Common myeloid progenitor, CD34-positive (primary cell): ENCODE measurements at places on chromosomes 1 and 21.

GRCh38 chr21:35226968-35227744 is 178.1 kb upstream of the RUNX1 start:
- peak; percentile 75 for DNase-seq

GRCh38 chr1:150321826-150322166 is 463 bp downstream of the PRPF3 start:
- peak; percentile 31 for DNase-seq

DNA sequence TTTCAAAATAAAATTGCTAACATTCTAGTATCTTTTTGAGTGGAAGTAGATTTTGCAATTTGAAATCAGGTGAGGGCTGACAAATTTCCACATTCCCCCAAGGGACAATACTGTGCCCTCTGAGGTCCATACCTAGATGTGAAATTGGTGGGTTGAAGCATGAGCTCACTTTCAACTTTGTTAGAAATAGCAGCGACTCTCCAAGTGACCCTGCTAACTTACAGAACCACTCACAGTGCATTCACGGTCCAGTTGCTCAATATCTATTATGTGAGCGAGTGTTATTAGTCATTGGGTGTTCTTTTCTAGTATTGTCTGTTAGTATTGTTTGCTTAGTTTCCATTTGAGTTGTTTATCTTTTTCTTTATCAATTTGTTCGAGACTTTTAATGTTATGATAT is 53.6 kb upstream of the ASB17 start:
- no peak for DNase-seq

- no peak for DNase-seq
These were observed 9.6 kb downstream of the B3GALT2 start for GRCh38 chr1:193176788-193177187.

- DNase-seq: no peak
These were observed 376.3 kb upstream of the CAMK1G start for GRCh38 chr1:209207126-209207700.

DNA sequence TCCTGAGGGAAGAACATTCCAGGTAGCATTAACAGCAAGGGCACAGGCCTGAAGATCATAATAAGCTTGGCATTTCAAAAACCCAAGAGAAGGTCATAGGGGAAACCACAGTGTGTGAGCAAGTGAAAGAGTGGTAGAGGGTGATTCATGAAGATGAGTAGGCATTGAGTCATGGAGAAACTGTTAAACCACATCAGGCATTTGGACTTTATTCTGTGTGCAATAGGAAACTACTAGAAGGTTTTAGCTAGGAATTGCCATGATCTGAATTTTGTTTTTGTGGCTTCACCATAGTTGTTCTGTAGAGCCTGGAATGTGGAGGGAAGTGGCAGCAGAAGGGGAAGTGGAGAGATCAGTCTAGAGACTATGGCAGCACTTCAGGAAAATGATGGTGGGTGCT is 359.0 kb upstream of the PTBP2 start:
- DNase-seq: peak; percentile 15

- DNase-seq: no peak
These were observed 187.1 kb downstream of the LMO4 start for GRCh38 chr1:87515781-87516180.

GRCh38 chr1:10399444-10399941 is 629 bp downstream of the PGD start:
- DNase-seq: no peak

- no peak for DNase-seq
These were observed 43.0 kb downstream of the ACOT7 start for GRCh38 chr1:6350416-6351088.

GRCh38 chr1:229716704-229717103 is 90.7 kb downstream of the URB2 start:
- DNase-seq: no peak

GRCh38 chr1:235006816-235007215 is 121.8 kb downstream of the TOMM20 start:
- DNase-seq: no peak

DNA sequence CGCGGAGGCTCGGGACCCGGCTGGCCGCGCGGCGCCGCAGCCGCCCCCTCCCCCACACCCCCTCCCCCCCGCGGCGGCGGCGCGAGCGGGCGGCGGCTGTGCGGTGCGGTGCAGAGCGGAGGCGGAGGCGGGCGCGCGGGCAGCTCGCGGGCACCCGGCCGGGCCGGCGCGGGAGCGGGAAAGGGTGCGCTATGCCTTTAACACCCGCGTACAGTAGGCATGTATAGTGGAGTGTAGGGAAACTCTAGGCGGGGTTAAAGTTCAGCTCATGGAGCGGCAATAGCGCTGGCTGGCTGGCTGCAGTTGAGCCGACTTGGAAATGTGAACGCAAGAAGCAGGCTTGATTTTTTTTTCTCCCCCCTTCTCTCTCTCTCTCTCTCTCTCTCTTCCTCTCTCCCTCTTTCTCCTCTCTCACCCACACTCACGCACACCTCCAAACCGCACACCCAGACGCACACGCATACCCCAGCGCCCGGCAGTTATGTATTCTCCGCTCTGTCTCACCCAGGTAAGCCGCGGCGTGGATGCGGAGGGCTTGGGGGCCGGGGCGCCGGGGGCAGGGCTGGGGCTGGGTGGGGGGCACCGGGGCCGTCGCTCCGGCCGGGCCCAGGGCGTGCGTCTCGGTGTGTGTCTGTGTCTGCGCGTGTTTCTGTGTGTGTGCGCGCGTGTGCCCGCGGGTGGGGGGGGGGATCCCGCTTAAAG is at the start of gene NFIA:
TSS of gene NFIA (plus strand) at position 251 of the 702 bp plus-strand sequence.
- DNase-seq: peak; percentile 62

DNA sequence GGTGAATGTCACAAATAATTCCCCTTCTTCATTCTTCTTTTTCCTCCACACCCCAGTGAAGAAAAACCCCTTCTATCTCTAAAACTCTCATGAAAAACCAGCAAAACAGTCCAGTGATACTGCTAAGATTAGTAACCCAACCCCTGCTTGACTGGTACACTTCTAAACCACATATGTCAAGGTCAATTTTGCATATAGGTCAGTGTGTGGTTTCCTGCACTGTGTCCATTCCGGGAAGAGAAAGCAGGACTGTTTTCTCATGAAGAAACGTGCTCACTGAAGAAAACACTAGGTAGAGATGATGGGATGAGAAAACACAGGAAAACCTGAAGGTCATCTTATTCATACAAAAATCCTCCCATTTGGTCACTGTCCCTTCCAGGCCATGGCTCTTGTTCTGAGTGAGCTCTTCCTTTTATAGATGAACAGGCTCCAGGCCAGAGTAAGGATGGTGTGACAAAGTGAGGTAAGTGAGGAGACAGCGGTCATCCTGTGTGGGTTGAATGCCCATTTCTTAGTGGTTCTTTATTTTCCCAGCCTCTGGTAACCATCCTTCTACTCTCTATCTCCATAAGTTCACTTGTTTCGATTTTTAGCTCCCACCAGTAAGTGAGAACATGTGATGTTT is 122.7 kb downstream of the FASLG start:
- no peak for DNase-seq

GRCh38 chr1:4176841-4177240 is 276.8 kb upstream of the C1orf174 start:
- no peak for DNase-seq

DNA sequence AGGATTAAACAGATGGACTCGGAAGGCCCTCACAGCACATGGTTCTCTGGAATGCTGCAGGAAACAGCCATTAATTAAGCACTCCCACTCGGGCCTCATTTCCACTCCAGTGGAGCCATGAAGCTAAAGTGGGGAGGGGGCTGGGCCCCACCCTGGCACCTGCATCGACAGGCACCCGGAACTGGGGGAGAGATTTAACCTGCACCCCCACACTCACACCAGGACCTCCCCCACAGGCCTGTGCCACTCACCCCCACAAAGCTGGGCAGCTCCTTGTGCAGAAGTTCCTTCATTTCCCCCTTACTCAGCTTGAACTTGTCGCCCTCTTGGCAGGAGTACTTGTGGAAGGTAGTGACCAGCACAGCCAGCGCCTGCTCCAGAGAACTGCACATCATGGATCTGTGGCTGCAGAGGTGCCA is 2.2 kb downstream of the S100A2 start:
- DNase-seq: no peak

DNA sequence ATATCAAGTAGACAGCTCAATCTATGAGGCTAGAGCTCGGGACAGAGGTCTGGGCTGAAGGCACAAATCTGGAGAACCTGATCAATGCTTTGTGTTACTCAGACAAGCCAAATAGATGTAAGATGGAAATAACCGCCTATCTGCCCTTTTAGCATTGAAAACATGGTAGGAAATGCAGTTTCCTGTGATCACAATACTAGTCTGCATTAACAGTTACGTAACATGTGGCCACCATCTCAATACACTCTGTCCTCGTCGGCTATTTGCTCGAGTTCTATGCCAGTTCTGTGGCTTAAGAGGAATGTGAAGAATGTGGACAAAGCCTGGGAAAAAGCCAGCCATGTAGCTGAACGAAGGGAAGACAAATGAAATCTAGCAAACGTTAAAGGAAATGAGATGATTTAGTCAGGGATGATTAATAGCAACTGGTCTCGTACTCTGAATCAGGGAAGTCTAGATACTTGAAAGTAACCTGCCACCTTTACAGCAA is 73.3 kb downstream of the HSF2BP start:
- peak; percentile 46 for DNase-seq

DNA sequence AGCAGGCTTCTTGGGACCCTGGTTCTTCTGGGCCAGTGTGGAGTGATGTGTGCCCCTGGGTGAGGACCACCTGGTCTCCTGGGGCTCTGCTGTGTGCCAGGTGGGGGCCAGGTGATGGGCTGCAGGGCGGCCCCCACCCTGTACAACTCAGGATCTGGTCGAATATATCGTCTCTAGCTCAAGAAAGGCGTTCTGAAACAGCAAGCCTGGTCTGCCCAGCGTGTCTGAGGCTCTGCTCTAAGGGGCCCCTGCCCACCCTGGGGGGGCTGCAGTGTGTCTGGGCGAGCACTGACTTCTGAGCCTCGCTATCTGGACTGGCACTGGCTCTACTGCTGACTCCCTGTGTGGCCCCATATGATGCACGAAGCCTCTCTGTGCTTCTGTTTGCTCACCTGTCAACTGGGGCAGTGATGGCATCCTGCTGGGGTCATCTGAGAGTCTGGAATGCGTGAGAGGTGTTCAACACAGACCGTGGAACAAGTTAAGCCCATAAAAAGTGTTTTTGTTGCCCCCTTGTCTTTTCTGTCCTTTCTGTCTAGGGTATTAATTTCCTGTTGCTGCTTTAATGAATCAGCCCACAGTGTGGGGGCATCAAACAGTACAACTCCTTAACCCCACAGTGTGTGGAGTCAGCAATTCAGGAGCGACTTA is 56.0 kb upstream of the TRAPPC10 start:
- no peak for DNase-seq

- DNase-seq: no peak
These were observed 268.5 kb downstream of the PTPRC start for GRCh38 chr1:198907423-198907746.

DNA sequence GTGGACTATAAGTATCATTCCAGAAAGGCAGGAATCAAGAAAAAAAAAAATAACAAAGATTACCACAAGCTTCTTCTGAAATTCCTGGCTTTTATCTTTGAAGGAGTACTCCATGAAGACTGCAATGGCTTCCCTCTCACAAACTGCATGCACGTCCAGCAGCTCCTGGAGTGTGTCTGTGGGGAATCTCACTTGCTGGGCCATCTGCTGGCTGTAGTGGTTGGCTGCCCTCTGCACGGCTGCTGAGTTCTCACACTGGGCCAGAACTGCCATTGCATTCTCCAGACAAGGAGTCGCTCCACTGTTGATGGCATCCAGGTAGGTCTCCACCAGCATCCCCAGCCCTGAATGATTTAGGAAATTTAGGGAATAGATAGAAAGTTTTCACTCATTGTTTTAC is 23.3 kb upstream of the GBP2 start:
- DNase-seq: no peak

DNA sequence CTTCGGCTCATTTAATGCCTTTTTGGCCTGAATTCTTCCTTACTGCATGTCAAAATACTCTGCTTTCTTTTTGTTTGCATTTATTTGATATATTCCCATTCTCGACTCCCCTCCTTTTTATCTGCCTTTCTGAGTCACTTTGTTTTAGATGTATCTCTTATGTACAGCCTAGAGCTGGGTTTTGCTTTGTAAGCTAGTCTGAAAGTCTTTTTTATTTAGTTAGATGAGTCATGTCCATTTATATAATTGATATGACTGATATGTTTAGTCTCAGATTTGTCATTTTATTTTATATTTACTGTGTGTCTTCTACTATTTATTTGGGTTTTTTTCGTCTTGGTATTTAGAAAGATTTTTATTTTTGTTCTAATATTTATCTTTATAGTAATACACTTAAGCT is 33.6 kb upstream of the GNG5 start:
- no peak for DNase-seq

- DNase-seq: no peak
These were observed 237.9 kb downstream of the FOXD2 start for GRCh38 chr1:47675721-47676120.

GRCh38 chr1:214847071-214847810 is 235.3 kb upstream of the KCNK2 start:
- DNase-seq: no peak

GRCh38 chr1:117818456-117818855 is 111.0 kb downstream of the GDAP2 start:
- no peak for DNase-seq

DNA sequence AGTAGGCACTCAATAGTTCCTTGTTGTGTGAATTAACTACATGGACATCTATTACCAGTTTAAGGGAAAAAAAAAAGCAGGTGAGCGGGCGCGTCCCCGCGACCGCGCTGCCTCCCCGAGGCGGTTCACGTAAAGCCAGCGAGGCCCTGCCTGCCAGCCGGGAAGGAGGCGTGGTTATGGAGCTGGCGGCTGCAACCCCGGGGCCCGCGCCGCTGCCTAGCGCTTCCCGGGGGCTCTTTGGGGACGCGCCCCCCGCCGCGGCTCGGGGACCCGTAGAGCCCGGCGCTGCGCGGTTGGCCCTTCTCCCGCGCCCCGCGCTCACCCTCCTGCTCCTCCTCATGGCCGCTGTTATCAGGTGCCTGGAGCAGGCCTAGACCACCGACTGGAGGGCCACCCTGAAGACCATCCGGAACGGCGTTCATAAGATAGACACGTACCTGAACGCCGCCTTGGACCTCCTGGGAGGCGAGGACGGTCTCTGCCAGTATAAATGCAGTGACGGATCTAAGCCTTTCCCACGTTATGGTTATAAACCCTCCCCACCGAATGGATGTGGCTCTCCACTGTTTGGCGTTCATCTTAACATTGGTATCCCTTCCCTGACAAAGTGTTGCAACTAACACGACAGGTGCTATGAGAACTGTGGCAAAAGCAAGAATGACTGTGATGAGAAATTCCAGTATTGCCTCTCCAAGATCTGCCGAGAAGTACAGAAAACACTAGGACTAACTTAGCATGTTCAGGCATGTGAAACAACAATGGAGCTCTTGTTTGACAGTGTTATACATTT is 2.6 kb upstream of the CC2D1B start:
- peak; percentile 68 for DNase-seq
